Peyer's patch (tissue), 4 donors: ENCODE measurements at places on chromosomes 12 and 14.

- no peak for DNase-seq
Measured at GRCh38 chr14:103488960-103489359, 33.7 kb downstream of the CKB start.

- DNase-seq: no peak
Measured at GRCh38 chr12:125142601-125143000, 77.4 kb downstream of the AACS start.

GRCh38 chr14:104665657-104666522, 23.5 kb upstream of the INF2 start:
- DNase-seq: peak; percentile 79

DNA sequence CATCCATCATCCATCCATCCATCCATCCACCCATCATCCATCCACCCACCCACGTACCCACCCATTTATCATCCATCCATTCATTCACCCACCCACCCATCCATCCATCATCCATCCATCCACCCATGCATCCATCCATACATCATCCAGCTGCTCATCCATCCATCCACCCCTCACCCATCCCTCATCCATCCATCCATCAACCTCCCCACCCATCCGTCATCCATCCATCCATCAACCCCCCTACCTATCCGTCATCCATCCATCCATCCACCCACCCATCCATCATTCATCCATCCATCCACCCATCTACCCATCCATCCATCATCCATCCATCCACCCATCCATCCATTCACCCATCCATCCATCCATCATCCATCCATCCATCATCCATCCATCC, 306.2 kb upstream of the SFSWAP start:
- DNase-seq: no peak
